ENCODE measurements at places on chromosomes 5 and 9. TPM values are rescaled to one million over a fixed set of nuclear protein-coding genes. Genes with fewer than 3 reads are reported as not detected.

Gene PPP1R26
- total RNA-seq, result 0.17 TPM

Gene TNFSF15
- total RNA-seq, result 1.0 TPM

DNA sequence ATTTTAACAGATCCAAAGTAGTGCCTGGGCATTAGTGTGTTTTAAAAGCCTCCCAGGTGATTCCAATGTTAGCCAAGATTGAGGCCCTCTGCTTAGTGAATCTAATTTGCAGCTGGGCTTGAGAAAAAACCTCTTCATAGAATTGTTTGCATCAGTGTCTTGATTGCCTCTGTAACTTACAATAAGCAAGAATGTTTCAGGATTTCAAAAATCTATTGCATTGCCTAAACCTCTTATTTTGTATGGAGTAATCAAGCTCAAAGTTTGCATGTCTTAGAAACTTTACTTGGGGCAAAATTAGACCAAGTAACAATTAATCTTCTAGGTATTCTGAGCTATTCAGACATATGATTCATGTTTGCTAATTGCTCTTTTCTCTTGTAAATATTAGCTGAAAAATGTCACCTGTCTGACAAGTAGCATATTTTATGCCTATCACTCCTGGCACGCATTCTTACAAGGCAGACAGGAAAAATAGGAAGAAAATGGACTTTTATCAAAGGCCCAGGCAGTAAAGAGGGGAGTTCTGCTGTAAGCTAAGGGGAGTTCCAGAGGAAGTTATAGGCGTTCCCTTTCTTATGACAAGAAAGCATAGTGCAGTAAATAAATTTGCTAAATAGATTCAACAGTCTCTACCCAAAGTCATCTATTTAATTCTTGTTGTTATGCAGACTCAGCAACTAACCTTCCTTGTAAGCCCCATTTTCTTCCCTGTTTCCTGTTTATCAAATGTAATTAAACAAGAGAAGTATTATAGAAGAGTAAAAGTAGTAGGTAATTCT lies 21.0 kb downstream of the PDCD1LG2 start:
- no peak for DNase-seq
- peaks cover 2% of the 10 kb centered on the region for H3K4me1 ChIP-seq
- H3K36me3 ChIP-seq, result no peaks in the 10 kb centered on the region
- H3K4me3 ChIP-seq, result no peak overlapping the region
- H3K27ac ChIP-seq, result no peak overlapping the region
- H3K27me3 ChIP-seq, result no peaks in the 10 kb centered on the region

GRCh38 chr5:167096816-167097215 lies 1194.6 kb upstream of the WWC1 start:
- H3K27ac ChIP-seq, result no peak overlapping the region
- H3K27me3 ChIP-seq, result no peaks in the 10 kb centered on the region
- H3K4me3 ChIP-seq, result no peak overlapping the region
- H3K36me3 ChIP-seq, result no peaks in the 10 kb centered on the region

- DNase-seq, result no peak
- H3K27me3 ChIP-seq, result no peaks in the 10 kb centered on the region
- H3K36me3 ChIP-seq, result peaks cover 26% of the 10 kb centered on the region
- peaks cover 35% of the 10 kb centered on the region for H3K4me1 ChIP-seq
Measured at GRCh38 chr5:39062530-39062929, 11.7 kb downstream of the RICTOR start.

- no peaks in the 10 kb centered on the region for H3K4me1 ChIP-seq
- no peak overlapping the region for H3K27ac ChIP-seq
- no peak for DNase-seq
- H3K27me3 ChIP-seq, result peaks cover 32% of the 10 kb centered on the region
- H3K4me3 ChIP-seq, result no peak overlapping the region
Measured at GRCh38 chr5:116567106-116567505, 7.5 kb downstream of the SEMA6A start.

DNA sequence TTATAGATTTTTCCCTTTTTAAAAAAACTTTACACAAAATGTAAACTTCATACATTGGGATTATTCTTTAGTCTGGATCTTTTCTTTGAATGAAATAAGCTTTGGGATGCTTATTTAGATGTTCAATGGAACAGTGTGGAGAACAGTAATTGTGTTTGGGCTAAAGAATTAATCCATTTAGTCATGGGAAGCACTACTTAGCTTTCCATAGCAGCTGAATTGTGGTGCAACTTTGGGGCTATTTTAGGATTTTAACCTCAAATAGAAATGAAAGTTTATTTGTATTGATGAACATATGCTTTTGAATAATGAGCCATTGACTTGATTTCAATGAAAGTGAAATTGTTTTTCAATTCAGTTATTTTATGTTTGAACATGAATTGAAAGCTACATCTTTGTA lies 72.4 kb downstream of the ZCCHC7 start:
- no peak for DNase-seq
- H3K27ac ChIP-seq, result no peak overlapping the region
- peaks cover 28% of the 10 kb centered on the region for H3K36me3 ChIP-seq
- H3K27me3 ChIP-seq, result no peaks in the 10 kb centered on the region
- no peak overlapping the region for H3K4me3 ChIP-seq
